Stimulated activated CD4-positive, alpha-beta T cell treated with anti-CD3 and anti-CD28 coated beads, Interleukin-2, amount 100 ng/mL, for 4 hours (primary cell): ENCODE measurements at places on chromosomes 1 and 21.

DNA sequence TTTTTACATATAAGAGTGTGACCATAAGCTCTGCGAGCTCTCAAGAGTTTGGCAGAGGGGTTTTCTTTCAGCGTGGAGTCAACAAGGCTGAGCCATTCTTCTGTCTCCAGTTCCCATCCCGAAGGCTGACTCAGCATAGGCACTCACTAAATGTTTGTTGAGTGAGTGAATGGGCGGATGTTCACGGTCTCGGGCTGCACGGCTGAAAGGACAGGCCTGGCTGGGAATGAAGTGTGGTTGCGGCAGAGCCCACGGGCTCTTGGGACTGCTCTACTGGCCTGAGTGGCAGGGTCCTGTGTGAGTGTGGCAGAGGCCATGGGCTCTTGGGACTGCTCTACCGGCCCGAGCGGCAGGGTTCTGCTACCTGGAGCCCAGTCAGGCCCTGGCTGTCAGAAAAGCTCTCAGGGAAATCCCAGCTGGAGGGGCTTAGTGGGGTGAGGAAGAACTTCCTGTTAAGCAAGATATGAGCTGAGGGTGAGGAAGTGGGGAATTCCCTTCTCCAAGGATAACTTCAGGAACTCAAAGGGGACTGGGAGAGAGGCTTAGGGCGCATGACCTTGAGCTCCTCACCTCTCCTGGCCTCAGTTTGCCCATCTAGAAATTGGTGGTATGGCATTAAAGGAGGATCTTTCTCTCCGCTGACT, 56.6 kb upstream of the C1orf174 start:
- DNase-seq, result no peak

GRCh38 chr21:31778546-31778945, 46.6 kb upstream of the SCAF4 start:
- DNase-seq, result no peak

DNA sequence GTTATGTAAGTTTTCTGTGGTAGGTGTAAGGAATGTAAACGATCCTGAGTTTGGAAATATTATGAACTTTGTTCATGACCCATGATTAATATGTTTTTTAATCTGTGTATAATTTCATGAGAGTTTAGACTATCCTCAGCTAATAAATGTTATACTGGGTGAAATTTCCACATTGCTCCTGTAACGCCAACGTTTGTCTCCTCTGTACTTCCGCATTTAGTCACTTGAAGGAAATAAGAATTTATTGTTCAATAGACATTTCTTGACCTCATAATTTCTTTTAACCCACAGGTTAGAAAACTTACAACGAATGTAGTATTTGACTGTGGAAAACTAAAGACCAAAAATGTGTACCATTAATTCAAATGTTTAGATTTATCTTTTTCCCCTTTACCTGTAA, 876 bp downstream of the KCNJ15 start:
- no peak for DNase-seq

DNA sequence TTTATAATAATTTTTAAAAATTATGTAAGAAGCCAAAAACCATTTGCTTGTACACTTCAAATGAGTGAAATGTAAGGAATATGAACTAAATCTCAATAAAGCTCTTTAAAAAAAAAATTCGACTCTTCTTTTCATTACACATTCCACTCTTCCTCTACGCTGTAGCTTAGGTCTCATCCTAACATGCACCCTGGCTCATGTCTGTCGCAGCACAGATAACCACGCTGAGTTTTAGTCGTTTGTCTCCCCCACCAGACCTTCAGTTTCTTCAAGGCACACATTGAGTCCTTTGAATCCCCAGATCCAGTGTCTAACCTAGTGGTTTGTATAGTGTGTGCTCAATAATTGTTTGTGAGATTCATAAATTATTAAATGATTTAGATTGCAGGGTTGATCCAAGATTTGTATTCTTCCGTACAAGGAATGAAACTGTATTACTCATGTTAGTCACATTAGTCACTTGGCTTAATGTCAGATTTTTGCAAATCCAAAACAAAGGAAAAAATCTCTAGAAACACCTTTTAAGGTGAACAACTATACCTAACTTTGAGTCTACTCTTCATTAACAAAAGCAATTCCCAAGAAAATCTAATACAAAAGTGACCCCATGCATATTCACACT, 57.3 kb downstream of the SLC25A24 start:
- DNase-seq, result no peak

- DNase-seq, result no peak
Measured at GRCh38 chr1:102550729-102551384, 554.1 kb upstream of the OLFM3 start.

DNA sequence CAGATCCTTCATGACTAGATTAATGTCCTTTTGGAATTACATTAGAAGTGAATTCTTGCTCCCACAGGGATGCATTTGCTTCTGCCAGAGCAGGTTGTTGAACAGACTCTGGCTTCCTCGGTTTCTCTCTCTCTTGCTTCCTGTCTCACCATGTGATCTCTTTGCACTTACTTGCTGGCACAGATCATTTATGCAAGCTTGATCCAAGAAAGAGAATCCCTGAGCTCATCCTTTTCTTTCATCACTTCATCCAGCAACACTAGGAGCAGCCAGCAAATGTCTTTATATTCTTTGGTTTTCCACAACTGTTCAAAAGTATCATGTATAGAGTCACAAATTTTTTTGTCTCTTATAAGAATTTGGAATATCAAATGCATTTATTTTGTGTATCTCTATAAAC, 313.5 kb downstream of the ZNF326 start:
- no peak for DNase-seq

GRCh38 chr1:153119491-153119971, 6.2 kb upstream of the SPRR2F start:
- DNase-seq, result no peak

DNA sequence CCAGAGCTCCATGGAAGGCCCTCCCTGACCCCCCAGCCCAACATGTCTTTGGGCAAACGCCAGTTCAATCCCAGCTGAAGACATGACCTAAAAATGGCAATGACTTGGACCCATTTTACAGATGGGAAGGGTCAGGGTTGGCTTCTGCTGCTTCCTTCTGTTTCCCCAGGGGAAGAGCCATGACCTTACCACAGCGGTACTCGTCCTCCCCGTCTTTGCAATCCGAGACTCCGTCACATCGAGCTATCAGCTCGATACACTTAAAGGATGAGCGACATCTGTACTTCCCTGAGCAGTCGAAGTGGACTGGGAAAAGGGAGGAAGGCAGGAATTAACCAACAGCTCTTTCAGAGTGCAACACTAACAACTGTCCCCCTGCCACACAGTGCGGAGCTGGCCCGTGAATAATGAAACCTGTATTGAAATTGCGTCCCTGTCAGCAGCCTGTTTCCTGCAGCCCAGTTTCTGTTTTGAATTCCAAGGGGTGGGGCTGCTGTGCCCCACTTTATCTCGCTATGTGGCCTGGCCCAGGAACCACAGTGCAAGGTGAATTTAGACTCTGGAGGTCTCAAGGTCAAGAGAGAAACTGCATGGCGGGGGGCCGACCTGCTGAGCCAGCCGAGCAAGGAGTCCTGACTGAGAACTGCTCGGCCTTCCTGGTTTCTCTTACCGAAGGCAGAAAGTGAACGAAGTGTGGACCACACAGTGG, 7.0 kb downstream of the TMPRSS3 start:
- no peak for DNase-seq

DNA sequence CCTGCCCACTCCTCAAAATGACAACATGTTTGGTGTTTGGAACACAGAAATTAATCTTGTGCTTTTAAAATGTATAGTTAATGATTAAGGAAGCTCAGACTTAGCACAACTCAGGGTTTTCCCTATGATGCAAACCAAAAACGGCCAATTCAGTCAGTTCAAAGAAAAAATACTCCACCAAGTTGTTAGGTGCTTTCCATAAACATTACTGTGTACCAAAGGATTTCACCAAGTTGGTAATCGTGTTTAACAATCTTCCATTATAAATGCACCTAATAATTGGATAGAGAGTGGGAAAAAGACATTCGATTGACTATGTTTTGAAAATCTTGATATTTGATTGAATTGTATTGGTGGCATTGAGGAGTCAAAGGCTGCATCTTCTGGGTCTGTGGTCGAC, 33.3 kb upstream of the DUSP10 start:
- DNase-seq, result no peak

DNA sequence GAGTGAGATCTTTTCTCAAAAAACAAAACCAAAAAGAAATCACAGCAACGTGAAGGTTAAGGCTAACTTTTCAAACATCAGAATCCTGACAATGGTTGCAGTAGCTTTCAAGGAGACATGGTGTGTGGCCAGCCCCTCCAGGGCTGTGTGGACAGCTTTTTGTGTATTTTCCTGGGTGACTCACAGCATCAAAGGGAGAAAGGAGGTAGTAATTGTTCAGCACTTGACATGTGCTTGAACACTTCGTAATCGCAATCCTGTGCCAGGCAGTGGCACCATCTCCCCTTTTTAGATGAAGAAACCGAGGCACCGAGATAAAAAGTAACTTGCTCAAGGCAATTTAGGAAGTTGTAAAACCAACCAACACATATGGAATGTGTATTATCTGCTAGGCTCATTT, 10.3 kb downstream of the NBL1 start:
- no peak for DNase-seq

GRCh38 chr1:167756730-167757405, 35.1 kb downstream of the MPZL1 start:
- DNase-seq, result no peak

GRCh38 chr1:63173161-63173560, 149.2 kb upstream of the FOXD3 start:
- no peak for DNase-seq

GRCh38 chr1:39623053-39623452, 16.4 kb downstream of the HEYL start:
- no peak for DNase-seq

DNA sequence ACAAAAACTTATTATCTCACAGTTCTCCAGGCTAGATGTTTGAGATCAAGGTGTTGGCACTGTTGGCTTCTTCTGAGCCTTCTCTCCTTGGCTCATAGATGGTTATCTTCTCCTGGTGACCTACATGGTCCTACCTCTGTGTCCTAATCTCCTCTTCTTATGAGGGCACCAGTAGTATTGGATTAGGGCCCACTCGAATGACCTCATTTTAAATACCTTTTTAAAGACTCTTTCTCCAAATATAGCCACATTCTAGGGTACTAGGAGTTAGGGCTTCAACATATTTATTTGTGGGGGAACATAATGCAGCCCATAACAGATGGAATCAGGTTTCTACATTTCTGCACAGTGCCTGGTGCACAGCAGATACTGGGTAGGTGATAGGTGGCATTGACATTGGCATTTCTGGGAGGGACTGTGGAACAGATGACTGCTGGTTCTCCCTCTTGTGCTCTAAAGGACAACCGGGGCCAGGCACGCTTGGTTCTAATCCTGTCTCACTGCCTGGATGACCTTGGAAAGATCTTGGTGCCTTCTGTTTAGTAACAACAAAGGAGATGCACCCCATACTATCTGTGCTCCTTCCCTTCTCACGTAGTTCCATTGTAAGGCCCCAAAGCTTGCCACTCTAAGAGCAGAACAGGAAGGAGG, 140.3 kb downstream of the PLPP3 start:
- DNase-seq, result no peak

DNA sequence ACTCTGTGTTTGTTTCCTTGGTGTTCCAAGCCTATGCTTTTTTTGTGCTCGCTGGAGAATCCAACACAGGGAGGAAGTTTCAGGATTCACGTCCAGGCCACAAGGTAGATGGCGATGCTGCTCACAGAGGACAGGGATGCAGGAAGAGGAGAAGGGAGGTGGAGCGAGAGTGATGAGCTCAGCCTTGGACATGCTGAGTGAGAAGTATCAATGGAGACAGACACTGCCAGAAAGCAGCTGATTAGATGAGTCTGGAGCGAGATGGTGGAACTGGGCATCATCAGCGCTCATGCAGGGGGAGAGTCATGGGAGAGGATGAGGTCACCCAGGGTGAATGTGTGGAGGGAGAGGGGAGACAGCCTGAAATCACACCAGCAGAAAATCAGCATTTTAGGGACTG, 110.0 kb downstream of the GLUL start:
- no peak for DNase-seq
